ENCODE measurements at places on chromosomes 7 and 10.
A peak's percentile ranks its signal among the peaks of the same experiment; 100 is the strongest.

- DNase-seq, result peak; percentile 73
Observed at GRCh38 chr7:25259487-25260243, 31.4 kb upstream of the NPVF start.

DNA sequence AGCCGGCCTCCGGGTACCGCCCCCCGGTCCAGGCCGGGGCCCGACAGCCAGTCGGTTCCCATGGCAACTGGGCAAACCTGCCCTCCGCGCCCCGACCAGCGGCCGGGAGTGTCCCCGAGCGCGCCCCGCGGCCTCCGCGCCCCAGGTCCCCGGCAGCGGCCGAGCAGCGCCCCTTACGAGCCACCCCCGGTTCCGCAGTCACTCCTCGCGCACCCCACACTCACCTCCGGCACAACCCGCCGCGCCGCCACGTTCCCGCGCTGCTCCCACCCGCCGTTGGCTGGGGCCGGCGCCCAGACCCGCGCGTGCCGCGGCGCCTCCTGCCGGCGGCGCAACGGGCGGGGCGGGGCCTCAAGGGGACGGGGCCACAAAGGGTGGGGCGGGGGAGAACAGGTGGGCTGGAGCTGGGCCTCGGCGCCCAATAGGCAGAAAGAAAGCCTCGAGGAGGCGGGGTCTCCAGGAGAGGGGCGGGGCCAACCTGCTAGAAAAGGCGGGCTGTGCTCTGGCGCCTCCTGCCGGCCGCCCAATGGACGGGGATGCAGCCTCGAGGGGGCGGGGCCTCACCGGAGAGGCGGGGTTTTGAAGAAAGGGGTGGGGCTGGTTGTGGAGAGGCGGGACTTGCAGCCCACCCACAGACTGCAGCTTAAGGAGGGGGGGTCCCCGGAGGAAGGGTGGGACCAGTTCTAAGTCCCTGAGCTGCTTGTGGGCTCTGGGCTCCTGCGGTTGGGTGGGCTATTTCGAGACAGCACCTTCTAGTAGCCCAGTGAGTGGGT lies at the start of gene RADIL:
TSS of gene RADIL (minus strand) at position 345 of the 773 bp plus-strand sequence. CDS start 5,577 bp downstream, outside the sequence.
- DNase-seq, result peak; percentile 92

DNA sequence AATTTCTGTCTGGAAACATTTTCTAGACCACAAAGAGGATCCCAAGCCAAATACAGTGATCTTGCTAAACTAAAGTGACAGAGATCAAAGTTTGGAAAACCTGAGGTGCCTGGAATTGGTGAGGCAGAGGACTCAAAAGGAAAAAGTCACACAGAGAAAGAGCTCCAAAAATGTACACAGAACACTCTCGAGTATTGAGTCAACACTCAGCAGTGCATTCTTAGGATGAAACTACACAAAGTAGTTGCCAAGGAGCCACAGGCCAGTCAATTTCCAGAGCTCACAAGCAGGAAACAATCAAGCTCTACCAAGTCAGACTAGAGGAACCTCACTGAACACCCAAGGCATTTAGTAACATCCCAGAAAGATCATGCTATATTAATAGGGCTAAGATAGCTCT lies 61.3 kb downstream of the MICU1 start:
- peak; percentile 84 for DNase-seq

- DNase-seq, result no peak
Observed at GRCh38 chr7:107744345-107744750, 406 bp downstream of the CBLL1 start.

DNA sequence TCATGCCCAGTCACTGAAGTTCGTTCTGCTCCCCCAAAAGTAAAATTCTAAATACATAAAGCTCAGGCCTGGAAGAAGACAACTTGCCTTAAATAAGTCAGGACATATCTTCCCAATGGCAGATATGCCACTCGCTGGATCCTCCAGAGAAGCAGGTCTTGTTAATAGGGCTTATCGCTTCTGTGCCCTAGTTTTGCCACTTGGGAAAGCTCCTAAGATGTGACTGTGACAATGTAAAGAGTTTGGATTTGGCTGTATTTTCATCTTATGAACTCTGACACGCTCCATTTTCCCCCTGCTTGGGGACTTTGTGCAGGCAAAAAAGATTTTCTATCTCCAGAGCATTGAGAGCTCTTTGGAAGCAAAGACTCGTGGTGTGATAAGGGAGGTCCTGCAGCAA lies 279.9 kb downstream of the WDR11 start:
- no peak for DNase-seq

GRCh38 chr7:26420422-26421019 lies 128.9 kb downstream of the SNX10 start:
- no peak for DNase-seq

DNA sequence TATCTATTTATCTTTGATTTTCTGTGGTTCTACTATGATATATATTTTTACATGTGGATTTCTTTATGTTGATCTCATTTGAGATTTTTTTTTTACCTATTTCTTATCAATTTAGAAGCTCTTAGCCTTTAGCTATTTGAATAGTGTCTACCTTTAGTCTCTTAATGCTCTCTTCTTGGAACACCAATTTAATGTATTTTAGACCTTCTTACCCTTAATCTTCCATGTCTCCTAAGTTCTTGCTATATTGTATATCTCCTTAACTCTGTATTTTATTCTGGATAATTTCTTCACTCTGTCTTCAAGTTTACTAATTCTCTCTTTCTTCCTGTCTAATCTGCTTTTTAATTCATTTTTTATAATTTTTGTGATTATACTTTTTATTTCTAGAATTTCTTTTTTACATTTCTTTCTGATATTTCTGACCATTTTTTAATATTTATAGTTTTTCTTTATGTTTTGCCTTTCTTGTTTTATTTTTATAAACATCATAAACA lies 27.3 kb downstream of the CSTF2T start:
- DNase-seq, result no peak

DNA sequence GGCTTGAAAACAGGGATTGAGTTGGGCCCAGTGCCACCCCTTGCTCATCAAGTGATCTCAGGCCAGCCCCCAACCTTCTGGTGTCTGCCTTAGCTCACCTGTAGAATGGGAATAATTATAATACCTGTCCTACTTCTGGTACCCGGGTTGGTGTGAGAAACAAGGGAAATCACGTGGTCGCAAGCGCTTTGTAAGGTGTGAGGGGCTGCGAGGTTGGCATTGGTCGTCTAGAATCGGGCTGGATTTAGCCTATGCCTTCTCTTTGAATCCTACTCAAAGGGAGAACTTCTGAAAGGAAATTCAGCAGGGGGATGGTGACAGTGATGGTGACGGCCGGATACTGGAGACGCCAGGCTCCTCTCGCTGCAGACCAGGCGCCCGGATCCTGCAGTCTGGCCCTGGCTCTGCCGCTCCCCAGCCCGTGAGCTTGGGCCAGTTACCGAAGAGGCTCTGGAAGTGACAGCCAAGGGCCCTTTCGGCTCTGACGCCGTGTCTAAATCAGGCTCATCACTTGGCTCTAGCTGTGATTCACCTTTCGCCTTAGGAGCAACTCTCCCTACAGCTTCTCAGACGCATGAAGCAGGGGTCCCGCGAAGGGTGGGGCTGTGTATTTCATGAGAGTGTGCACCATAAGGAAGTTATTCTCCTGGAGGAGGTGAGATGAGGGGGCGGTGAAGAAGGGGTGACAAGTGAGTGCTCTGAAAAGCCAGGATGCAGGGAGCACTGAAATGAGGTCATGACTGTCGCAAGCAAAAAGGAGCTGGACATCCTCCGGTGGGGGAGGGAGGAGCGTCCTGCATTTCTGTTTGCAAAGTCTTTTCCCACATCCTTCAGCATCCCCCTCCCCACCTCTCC lies 4.0 kb upstream of the CREB5 start:
- DNase-seq, result no peak

DNA sequence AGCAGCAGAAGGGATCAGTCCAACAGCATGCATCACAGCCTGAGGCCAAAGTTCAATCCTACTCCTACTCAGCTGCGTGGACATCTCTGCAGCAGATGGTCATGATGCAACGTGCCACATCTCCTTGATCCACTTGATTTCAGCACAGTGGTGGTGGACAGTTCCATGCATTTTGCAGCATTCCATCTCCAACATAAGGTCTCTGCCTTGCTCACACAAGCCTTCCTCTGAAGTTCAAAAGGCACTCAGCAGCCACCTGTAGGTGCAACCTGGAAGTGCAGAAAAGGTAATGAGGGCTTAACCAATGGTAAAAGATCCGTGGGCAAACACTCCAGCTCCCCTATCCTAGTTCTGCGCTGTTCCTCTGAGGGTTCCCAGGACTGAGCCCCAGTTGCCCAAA lies 57.5 kb upstream of the CHCHD3 start:
- no peak for DNase-seq

DNA sequence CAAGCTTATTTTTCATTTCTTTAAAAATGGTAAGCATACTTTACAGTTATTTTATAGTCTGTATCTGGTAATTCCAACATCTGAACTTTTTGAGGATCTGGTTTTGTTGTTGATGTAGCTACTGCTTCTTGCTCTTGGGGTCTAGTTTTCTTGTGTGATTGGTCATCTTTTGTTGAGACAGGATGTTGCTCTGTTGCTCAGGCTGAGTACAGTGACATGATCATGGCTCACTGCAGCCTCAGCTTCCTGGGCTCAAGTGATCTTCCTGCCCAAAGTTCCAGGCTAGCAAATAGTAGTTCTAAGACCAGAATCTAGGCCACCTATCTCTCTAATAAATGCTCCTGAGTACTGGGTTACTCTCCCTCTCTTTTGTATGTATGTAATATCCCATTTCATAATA lies 75.7 kb downstream of the NRCAM start:
- no peak for DNase-seq

GRCh38 chr10:34494012-34494411 lies 321.1 kb downstream of the PARD3 start:
- no peak for DNase-seq

- DNase-seq, result no peak
Observed at GRCh38 chr10:5665373-5666007, 905 bp downstream of the ASB13 start.

GRCh38 chr7:3399858-3400257 lies 98.8 kb downstream of the SDK1 start:
- no peak for DNase-seq

DNA sequence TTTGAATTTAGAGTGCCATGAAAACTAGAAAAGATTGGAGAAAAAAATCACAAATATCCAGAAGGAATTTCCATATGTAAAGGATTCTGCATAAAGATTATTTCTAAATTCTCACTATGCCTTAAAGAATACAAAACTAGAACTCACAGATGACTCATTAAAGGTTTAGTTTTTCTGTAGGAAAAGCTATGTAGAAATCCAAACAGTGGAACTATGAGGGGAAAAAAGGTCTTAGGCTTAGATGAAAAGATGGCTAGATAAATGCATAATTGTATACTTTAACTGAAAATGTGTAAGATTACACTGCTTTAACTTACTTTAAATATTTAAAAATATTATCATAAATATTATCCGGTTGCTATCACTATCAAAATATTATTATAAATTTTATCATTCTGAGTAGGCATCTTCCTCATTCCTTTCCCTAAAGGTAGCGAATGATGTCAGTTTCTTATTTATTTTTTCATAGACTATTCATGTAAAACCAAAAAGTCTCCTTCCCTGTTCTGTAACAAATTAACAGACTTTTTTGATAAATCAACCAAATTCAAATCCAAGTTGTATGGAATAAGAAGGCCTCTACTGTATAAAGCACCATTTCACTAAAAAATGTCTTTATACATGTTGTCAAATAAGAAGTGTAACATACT lies 69.1 kb upstream of the COMTD1 start:
- no peak for DNase-seq

GRCh38 chr7:2941216-2941859 lies 97.2 kb upstream of the GNA12 start:
- DNase-seq, result no peak

DNA sequence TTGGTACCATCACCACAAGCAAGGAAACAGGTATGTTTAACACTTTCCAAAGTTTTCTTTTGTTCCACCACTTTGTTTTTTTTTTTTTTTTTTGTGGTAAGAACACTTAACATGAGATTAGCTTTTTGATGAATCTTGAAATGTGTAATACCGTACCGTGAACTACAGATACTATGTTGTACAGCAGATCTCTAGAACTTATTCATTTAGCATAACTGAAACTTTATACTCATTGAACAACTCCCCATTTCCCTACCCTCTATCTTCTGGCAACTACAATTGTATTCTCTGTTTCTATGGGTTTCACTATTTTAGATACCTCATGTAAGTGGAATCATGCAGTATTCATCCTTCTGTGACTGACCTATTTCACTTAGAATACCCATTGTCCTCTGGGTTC lies 162.7 kb upstream of the ITGB1 start:
- DNase-seq, result peak; percentile 80

- no peak for DNase-seq
Observed at GRCh38 chr10:128103229-128103714, 23.0 kb downstream of the MKI67 start.

DNA sequence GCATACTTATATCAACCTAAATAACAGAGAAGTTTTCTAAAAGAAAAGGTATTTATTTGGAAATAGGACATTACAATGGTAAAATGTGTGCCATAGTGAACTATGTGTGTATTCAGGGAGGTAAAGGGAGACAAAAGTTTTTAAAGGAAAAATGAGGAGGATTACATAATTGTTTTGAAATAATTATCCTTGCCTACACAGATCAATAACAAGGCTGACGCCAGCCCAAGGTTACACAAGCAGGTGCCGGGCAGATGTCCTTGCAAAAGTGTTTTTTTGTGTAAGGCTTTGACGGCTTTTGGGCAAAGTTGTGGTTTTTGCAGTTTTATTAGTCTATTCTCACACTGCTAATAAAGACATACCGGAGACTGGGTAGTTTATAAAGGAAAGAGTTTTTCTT lies 22.7 kb upstream of the SLC35B4 start:
- no peak for DNase-seq

DNA sequence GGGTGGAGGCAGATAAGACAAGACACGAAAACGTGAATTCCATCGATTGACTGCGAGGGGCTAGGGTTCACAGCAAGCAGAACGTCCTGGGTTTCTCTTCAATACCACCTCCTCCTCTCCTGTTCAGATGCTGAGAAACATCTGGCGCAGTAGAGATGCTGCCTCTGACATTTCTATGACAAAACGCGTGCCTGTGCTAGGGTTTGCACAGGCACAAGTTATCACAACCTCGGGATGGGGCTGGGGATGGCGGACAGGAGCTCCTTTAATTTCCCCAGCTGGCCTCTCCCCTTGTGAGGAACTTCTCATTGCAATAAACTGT lies 99.8 kb upstream of the SVIL start:
- DNase-seq, result no peak

DNA sequence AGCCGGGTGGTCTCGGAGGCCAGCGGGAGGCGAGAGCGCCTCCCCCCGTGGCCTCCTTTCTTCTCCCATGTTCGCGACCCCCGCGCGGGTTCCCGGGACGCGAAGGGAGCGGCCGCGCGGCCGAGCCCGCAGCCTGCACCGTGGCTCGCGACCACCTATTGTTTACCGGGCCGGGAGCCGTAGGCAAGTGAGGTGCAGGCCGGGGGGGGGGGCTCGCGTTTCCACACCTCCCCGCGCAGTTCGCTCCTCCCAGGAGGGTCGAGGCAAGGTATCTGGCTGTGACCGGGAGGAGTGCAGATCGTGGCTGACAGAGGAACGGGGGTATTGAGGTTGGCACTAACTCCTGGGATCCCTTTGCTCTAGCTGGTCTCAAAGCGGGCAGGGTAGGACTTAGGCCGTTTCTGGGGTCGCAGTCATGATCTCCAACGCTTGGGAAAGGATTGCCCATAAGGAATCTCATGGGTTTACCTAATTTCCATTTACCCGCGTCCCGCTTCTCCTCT lies 734 bp downstream of the PTPN12 start:
- DNase-seq, result peak; percentile 7

- no peak for DNase-seq
Observed at GRCh38 chr7:2809903-2810625, 34.0 kb downstream of the GNA12 start.

GRCh38 chr7:13639396-13639795 lies 350.1 kb downstream of the ETV1 start:
- DNase-seq, result no peak

GRCh38 chr10:16425449-16425848 lies 11.4 kb upstream of the PTER start:
- no peak for DNase-seq

Measured in activated CD4-positive, alpha-beta T cell treated with anti-CD3 and anti-CD28 coated beads, Interleukin-2, Interleukin-4, amounts not matched to agents 100 ng/mL and 50 ng/mL, durations not matched to agents 16 hours and 8 hours (primary cell).